ENCODE measurements at places on chromosomes 16 and 17.

- no peak for DNase-seq
These were observed 21.9 kb upstream of the CDH5 start for GRCh38 chr16:66344533-66345145.

DNA sequence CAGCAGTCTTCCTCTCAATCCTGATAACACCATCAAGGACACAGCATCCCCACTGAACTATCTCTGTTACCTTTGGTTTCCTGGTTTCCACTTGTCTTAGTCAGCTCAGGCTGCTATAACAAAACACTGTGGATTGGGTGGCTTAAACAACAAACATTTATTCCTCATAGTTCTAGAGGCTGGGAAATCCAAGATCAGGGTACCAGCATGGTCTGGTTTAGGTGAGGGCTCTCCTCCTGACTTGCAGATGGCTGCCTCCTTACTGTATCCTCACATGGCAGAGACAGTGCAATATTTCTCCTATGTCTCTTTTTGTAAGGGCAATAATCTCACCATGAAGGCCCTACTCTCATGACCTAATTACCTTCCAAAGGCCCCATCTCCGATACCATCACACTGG is 103.2 kb upstream of the AXIN2 start:
- DNase-seq = no peak

- DNase-seq = no peak
These were observed 91.0 kb upstream of the CDH13 start for GRCh38 chr16:82535764-82536163.

GRCh38 chr16:491220-491919 is 36.1 kb upstream of the CAPN15 start:
- no peak for DNase-seq

DNA sequence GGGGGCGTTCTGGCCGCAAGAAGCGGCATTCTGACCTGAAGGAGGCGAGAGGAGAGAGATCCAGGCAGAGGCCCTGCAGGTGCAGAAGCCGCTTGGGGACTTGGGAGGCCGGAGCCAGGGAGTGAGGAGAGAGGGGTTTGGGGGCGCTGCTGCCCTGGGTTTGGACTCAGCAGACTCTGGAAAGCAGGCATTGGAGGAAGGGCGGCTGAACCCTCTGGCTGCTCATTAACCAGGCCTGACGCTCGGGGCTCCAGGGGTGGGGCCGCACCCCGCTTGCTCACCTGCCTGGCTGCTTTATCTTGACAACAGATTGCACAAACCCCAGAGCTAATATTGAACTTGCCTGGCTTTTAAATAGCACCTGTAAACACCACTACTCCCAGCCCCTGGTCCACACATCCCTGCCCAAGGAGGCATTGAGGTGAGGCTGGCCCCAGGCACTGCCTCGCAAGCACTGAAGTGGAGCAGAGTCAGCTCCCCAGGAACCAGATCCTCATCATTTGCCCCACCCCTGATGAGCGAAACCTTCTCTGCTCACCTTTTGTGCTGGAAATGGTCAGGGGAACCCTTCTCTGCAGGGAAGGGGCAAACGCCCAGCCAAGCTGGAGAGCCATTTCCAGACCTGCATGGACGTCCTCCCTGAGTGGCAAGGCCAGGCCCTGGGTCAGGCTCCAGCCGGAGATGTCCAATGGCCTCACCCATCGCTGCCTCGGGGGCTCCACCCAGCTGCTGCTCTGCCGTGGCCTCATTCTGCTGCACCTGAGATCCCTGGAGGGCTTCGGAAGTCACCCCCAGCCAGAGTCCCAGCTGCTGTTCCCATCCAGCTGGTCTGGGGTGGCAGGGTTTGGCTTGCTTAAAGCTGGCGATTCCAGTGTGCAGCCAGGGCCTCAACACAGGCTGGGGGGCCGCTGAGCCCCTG is 190.2 kb upstream of the GSE1 start:
- DNase-seq = no peak

DNA sequence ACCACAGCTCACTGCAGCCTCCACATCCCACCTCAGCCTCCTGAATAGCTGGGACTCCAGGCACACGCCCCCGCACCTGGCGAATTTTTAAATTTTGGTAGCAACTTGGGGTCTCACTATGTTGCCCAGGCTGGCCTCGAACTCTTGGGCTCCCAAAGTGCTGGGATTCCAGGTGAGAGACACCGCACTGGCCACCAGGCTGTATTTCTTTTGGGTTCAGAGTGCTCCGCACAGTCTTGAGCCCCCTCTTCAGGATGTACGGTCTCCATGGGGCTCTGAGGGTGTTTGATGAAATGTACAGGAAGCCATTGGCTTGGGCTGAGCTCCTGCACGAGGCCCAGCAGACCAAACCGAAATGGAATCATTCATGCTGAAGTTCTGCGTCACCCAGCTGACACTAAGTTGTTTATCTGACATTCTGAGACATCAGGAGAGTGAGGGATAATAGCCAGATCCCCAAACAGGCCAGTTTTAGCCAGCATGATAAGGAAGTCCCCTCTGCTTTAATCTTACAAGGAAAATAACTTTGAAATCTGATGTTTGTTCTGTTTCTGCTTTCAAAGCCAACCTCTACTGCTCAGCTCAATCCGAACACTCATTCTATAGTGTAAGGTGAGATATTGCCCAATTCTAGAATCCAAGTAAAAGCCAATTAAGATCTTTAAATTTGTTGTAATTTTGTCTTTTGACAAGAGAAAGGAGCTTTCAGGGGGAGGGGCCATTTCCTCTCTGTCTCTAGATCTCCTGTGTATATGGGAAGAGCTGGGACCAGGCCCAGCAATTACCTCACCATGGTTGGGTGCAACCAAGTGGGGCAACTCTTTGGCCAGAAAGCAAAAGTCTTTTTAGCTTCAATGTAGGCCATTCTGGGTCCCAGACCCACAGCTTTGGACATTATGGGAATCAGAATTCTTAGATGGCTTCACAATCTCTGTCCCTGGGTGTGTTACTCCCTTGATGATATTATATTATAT is 23.7 kb downstream of the GPR142 start:
- no peak for DNase-seq

DNA sequence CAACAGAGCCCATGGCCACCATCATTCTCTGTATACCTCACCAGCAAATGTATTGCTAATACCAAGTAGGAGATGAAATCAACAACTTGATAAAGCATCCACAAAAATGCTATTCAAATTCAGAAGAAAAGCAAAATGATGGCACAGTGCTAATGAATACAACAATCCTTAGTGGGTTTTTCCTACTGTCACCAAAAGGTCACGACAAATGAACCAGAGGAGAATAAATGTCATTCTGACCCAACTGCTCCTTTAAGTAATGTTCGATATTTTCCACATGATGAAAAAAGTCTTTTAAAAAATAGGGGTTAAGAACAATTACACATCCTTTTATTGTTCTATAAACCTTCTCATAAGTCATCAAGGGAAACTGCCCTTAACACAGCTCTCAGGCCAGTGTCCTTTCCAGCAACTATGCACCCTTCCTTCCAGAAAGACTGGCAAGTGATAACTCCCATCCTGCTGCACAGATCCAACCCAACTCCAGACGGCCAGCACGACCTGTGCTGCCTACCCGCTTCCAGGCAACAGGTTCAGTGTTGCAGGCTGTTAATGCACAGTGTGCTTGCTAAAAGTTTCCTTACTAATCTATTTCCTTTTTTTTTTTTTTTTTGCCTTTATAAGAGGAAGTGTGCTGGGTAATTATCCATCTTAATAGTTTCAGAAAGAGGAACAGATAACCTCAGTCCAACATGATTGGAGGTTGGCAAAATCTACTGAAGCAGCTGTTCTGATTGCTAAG is 15.4 kb downstream of the FBXO31 start:
- no peak for DNase-seq

DNA sequence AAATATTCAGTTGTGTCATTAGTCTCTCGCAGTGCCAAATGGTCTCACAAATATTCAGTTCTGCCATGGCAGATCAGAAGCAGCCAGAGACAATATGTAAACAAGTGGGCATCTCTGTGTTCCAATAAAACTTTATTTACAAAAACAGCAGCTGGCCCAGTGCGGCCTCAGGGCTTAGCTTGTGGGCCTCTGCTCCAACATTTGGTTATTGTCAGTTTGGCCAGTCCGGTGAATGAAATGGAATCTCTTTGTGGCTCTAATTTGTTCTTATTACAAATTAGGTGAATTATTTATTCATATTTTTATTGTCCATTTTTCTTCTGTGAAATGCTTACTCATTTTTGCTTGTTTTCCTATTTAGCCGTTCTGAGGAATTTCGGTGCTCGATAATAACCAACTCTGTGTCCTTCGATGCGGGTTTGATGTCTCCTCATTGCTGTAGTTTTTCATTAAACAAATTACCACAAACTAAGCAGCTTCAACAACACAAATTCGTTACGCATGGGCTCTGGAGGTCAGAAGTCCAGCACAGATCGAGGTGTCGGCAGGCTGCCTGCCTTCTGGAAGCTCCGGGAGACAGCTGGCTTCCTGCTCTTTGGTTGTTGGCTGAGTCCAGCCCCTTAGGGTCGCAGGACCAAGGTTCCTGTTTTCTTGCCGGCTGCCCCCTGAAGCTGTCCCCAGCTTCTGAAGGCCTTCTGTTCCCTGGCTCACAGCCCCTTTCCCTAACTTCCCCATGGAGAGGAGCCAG is 4.1 kb upstream of the SLC38A10 start:
- no peak for DNase-seq

- no peak for DNase-seq
These were observed 173.5 kb downstream of the NPIPB11 start for GRCh38 chr16:29232811-29233704.

- DNase-seq = no peak
These were observed 14.8 kb downstream of the SNTB2 start for GRCh38 chr16:69201787-69202186.

GRCh38 chr16:72975809-72976437 is 72.0 kb downstream of the ZFHX3 start:
- no peak for DNase-seq

- no peak for DNase-seq
These were observed 55.5 kb downstream of the SNX11 start for GRCh38 chr17:48162946-48163506.

DNA sequence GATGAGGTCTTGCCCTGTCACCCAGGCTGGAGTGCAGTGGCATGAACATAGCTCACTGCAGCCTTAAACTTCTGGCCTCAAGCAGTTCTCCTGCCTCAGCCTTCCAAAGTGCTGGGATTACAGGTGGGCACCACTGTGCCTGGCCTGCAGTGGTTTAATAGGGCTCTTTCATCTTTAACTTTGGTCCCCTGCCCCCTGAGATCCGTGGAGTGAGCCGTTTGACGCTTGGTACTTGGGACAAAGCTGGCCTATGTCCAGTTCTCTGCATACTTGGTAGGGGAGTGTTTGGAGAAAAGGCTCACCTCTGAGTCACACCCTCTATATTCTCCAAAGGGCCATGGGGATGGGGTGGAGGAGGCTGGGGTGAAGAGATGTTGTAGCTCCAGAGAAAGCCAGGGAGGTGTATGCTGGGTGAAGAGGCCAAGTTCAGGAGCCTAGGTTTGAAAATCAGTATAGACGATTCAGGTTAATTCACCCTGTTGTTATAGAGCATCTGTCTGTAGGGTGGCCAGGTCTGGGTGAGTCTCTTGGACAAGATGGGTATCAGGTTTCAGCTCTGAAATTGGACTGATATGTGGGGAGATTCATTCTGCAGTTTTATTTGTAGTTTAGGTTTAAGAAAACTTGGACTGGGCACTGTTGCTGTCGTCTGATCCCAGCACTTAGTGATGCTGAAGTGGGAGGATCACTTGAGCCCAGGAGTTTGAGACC is 17.6 kb downstream of the ABCC1 start:
- DNase-seq = no peak

DNA sequence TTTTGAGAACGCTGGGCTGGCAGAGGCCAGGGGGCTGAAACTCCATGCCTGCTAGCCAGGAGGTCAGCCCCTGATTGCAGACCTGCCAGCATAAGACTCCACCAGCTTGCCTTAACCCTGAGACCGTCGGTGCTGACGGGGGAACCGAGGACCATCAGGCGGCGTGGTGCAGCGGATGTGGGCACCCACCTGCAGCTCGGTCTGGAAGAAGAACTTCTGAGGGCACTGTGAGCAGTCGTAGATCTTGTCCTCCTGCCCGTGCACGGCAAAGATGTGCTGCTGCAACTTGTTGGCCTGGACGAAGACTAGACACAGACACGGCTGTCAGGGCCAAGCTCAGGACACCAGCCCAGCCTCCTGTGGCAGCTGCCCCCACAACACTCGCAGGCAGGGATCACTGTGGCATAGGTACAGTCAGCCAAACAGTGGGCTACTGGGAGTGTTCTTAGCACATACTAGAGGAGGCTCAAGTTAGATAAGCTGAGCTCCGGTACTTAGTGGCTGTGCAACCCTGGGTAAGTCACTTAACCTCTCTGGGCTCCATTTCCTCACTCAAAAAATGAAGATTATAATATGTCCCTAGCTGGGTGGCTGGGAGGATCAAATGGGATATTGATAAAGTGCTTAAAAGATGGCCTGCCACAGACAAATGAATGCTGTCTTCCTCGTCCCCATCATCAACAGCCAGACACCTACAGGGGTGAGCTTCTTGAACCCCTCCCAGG is 150.0 kb downstream of the C16orf78 start:
- no peak for DNase-seq

- no peak for DNase-seq
These were observed 6.2 kb upstream of the CBFA2T3 start for GRCh38 chr16:88983165-88983564.

DNA sequence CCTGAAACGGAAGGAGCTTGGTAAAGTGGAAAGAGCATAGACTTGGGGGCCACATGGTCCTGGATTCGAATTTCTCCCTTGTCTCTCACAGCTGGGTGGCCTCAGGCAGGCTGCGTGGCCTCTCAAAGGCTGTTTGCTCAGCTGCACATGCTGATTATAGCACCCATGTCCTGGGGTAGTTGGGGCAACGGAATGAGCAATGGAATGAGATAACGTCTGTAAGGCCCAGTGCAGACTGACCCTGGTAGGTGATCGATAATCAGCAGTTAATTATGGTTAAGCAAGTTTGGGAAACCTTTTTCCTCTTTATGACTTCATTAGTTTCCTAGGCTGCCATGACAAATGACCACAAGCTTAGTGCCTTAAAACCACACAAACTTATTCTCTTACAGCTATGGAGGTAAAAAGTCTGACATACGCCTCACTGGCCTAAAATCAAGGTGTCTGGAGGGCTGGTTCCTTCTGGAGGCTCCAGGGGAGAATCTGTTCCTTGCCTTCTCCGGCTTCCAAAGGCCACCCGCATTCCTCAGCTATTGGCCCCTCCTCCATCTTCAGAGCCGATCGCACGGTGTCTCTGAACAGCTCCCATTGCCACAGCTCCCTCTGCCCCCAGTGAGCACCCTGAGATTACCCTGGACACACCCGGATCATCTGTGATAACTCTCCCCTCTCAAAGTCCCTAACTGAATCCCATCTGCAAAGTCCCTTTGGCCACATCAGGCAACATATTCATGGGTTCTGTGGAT is 294.9 kb upstream of the FOXF1 start:
- DNase-seq = no peak

All from D721Med (cell line).